ENCODE measurements at places on chromosomes 2 and 18.

DNA sequence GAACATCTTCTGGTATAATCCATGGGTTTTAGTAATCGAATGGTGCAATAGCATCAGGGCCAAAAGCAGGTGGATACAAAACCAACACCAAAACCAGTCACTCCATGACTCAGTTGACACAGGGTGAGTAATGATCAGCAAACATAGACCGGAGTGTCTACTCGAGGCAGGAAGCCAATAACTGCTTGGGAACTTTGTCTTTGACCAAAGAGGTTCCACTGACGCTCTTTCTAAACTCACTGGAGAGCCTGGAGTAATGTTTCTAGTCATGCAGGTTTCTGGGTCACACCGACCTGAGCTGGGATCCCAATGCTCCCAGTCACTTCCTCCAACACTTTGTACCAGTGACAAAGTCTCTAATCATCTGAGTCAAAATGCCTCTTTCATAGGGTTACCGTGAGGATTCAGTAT lies 30.9 kb downstream of the MREG start:
- DNase-seq = no peak

- DNase-seq = no peak
These were observed 155.9 kb downstream of the ESCO1 start for GRCh38 chr18:21444465-21445212.

GRCh38 chr2:218517434-218518206 lies 50.5 kb downstream of the USP37 start:
- DNase-seq = no peak

- no peak for DNase-seq
These were observed 4.5 kb upstream of the TOGARAM2 start for GRCh38 chr2:28976584-28976983.

DNA sequence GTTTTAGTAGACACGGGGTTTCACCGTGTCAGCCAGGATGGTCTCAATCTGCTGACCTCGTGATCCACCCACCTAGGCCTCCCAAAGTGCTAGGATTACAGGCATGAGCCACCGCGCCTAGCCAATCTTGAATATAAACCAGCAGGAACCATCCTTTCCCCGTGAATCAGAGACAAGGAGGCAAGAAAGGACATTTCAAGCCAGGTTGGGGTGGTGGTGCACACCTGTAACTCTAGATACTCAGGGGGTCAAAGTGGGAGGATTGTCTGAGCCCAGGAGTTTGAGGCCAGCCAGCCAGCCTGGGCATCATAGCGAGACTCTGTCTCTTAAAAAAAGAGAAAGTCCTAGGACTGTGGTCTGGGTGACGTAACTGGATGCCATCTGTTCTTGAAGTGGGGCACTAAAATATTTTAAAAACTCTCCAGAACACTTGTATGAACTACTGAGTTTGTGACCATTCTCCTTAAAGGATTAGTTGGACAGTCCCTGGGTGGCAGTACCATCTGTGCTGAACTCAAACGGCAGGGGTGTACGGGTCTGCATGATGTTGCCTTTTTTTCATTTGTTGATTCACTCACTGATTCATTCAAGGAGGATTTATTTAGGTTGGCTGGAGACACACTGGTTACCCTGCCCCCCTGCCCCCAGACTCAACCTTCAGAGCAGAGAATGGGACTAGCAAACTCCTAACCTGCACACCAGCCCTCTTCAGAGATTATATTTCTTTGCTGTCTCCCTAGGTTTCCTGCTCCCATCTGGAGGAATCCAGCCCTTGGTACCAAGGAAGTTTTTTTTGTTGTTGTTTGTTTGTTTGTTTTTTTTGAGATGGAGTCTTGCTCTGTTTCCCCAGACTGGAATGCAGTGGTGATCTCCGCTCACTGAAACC lies 2.9 kb upstream of the TLX2 start:
- no peak for DNase-seq

GRCh38 chr18:43776997-43777396 lies 499.7 kb upstream of the SYT4 start:
- no peak for DNase-seq
